Activated CD4-positive, alpha-beta T cell treated with anti-CD3 and anti-CD28 coated beads, Interleukin-2, amount 10 ng/mL, durations not matched to agents 7 days and 5 days (primary cell): ENCODE measurements at places on chromosomes 3 and 15. TPM values are rescaled to one million over a fixed set of nuclear protein-coding genes. Genes with fewer than 3 reads are reported as not detected.

The EFCAB12 gene
- total RNA-seq, result 0.69 TPM

The PARP15 gene
- 39.8 TPM for total RNA-seq

The STRIT1 gene
- not detected for total RNA-seq

The SYNPR gene
- not detected for total RNA-seq

DNA sequence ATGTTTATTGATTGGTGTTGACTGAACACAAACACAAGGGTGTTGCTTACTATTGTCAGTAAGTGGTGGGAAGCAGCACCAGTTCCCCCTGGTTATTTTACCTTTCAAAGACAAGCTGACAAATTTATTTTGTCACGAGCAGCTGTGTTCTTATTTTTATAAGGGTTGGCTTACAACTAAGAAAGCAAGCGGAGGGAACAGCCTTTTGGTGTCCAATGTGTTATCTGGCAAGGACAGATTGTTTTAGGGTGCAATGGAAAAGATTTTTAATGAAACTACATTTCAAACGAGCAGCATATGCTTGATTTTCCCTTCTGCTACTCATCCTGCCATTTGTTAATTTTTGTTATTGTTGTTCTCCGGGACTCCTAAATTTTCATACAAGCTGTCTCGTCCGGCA is 920.6 kb upstream of the CFAP20DC start:
- no peak for DNase-seq

DNA sequence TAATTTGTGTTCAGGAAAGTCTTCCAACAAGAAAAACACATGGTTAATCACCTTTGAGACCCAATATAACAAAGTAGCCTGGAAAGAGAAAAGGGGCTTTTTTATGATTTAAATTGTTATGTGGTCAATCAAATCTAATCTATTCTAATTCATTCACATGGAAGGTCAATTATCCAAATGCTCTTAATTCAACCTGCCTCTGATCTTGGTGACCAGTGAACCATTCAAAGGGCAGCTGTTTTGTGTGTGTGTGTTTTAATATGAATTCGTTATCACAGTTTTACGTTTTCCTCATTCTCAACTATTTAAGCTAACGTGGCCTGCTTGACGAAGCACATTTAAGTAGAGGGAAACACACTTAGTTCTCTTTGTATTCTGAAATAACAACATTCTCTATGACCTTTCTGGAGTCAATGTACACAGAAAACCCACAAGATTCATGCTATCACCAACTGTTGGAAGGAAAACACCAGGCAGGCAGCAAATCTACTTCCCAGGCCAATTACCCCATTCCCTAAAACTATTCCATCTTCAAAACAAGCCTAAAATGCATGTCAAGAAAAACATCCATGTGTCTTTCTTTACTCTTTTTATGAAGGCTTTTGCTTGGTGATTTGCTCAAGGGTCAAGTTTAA is 195.4 kb downstream of the SUCLG2 start:
- DNase-seq, result no peak
